Progenitor cell of endocrine pancreas (in vitro differentiated cells): ENCODE measurements at places on chromosomes 4 and X.

GRCh38 chr4:20681271-20681670 lies 19.0 kb upstream of the PACRGL start:
- no peak for DNase-seq

DNA sequence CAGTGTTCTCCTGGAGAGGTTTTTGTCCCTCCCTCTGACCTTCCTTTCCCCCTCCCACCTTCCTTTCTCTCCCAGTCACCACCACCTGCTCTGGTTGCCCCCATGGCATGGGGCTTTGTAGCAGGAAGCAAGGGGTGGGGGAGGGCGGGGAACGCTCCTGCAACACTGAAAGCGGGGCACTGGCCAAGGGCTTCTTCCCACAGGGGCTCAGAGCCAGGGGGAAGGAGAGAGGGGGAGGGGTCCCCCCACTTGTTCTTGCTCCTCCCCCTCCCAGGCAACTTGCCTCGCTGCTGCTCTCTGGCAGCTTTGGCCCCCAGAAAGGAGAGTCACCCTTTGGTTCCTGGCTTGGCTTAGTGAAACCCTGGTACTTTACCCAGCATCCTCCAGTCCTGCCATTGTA lies 48.4 kb downstream of the BCORL1 start:
- DNase-seq, result no peak

DNA sequence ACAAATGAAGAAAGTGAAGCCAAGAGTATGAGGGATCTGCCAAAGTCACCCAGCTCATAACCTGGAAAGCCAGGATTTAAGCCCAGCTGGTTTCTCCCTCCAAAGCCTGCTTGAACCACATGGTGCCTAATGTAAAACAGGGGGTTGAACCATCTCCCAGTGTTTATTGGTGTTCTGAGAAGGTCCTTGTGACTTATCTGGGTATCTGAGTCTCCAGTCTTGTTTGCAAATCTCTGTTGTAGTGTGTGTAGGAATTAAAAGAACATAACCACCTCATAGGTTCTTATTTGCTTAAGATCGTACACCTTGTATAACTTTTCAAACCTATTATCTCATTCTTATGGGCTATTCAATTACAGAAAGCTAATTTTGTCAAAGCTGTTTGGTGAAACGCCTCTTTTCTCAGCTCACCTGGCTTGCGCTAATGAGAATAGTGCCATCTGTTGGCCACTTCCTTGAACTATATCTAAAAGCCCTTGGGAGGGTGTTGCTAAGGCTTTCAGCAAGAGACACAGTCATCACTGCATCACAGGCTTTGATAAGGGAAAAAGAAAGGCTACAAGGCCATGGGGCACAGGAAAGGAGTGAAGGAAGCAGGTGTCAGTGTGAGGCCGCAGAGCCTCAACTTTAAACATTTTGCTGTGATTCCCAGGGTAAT lies 34.0 kb downstream of the ETDB start:
- no peak for DNase-seq

DNA sequence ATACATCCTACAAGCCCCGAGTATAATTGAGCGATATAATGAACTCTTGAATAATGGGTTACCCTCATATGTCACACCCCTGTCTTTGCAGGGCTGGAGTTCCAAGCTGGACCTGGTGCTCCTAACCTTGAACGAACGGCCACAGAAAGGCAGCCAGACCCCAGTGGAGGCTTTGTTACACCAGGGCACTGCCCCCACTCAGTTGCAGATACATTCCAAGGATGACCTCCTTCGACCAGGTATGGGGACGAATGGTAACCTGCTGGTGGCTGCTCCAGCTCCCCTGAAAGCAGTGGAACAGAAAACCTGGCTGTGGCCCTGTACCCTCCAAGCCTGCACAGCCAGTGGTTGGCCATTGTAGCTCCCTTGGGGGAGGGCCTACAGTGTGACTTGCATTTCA lies 56.6 kb upstream of the CCDC149 start:
- no peak for DNase-seq

DNA sequence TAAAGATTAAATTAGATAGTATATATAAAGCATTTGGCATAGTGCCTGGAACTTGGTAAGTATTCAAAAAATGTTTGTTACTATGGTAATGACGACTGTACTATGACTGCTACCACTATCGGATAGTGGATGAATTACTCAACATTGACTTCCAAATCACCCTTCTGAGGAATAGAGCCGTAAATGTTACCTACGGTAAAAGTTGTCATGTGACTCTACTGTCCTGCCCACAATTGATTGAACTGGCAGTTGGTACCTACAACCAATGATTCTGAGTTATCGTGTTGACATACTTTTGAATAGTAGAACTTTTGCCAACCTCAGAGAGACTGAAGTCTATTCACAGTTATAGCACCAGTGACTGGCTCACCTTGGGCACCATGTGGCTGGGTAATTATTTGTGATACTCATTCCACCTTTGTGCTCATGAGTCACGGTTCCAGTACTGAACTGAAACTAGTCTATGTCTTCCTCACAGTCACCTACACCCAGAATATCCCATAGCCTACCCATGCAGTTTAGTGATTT lies 185.5 kb upstream of the PITX2 start:
- DNase-seq, result no peak

DNA sequence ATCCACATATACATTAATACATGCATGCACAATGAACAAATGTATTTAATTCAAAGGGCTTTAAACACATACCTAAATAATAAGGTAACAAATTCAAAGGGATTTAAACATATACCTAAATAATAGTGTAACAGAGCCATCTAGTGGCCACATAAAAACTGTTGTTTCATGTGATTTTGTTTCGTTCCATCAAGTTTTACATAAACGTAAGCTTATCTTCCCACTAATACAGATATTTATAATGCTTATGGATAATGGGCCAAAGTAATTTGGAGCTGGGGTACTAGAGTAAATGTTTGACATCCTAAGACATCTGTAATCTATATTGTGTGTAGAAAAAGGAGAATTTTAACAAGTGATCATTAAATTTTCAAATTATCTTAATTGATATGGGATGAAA lies 82.3 kb downstream of the PRSS12 start:
- DNase-seq, result no peak

DNA sequence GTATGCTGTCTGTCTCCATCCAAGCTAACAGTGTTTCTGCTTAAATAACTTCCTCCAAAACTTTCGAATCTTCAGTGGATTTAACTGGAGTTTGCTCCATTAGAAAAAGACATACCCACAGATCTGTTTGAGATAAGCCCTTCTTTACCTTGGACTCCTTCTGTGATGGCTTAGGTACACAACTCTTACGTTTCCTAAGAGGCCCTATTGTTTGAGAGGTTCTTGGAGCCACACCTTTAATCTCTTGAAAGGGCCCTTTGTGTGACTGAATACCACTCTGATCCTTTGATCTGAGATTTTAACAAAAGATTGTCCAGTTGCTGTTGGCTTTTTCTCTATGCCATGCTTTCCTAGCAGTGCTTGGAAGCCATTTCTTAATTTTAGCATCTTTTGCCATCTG lies 92.5 kb downstream of the AKAP4 start:
- no peak for DNase-seq

DNA sequence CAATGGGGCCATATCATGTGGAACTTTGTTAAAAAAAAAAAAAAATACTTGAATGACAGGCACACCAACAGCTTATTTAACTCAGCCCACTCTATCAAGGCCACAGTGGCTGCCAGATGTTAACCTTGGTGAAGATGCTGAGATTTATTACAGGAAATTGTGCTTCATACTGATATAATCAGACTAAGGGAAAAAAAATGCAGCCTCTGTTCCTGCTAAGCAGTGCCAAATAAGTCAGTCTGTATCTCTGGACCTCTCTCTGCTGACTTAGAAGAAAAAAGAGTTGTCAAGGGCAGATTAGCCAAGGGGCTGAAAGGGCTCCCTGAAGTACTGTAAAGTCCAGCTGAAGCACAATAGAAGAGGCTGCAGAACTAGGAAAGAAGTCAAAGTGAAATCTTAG lies 677.7 kb upstream of the HTR2C start:
- no peak for DNase-seq
